ENCODE measurements at places on chromosomes 12 and 14.
A peak's percentile ranks its signal among the peaks of the same experiment; 100 is the strongest.

GRCh38 chr12:57216014-57216911 is at the start of gene NXPH4:
NXPH4 (plus strand) TSS chr12:57216794; CDS start chr12:57216970, 176 bp downstream.
- DNase-seq, result peak; percentile 70

DNA sequence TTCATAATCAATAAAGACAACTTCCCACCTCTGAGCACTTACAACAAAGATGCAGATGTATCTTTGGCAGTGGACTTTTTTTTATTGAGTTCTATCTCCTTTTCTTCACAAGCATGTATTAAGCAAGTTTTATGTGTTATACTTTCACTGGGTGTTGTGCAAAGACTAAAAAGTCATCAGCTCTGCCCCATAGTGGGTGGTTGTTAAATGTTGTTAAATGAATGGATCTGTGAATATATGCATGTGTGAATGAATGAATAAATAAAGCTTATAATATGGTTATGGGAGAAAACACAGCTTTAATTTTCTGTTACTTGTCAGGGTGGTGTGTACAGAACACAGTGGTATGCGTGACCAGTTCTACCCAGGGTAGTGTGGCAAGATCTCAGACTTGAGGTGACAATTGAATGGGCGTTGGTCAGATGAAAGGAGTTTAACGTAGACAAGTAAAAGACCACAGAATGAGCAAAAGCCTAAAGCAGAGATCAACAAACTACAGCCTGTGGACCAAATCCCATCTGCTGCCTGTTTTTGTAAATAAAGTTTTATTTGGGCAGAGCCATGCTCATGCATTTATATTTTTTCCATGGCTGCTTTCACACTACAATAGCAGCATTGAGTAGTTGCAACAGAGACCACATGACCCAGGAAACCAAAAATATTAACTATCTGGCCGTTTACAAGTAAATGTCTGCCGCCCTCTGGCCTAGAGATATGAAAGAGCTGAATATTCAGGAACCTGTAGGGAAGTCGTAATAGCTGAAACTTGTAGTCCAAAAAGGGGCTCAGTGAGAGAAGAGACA is 207.4 kb upstream of the EEA1 start:
- no peak for DNase-seq

- no peak for DNase-seq
These were observed 253.7 kb downstream of the EFCAB11 start for GRCh38 chr14:89700801-89701200.

DNA sequence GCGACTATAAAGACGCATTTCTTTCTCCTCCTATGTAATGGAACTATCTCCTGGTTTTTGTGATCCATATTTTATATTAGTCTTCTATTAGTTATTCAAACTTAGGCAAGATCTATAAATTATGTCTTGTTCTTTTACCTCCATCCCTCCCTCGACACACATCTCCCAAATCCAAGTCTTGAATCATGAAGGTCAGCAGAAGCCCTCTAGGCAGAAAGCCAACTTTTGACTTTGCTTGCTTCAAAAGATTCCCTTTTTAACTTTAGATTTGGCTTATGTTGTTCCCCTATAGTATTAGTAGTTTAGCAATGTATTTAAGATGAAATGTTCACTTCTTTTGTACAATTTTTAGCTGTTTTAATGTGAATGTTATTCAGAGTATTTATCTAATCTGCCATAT is 689.8 kb downstream of the SLC6A15 start:
- DNase-seq, result no peak

GRCh38 chr12:67274186-67274585 is 5.0 kb downstream of the CAND1 start:
- DNase-seq, result no peak

GRCh38 chr12:93860668-93861373 is 183.6 kb downstream of the CRADD start:
- DNase-seq, result no peak
